Ureter (tissue), 1 donor: ENCODE measurements at places on chromosomes 7 and 10. TPM values are rescaled to one million over a fixed set of nuclear protein-coding genes. Genes with fewer than 3 reads are reported as not detected.

GRCh38 chr10:101837748-101838147 lies 5.9 kb downstream of the KCNIP2 start:
- no peak for DNase-seq

- DNase-seq, result no peak
Observed at GRCh38 chr10:130721971-130722370, 585.8 kb downstream of the GLRX3 start.

- no peak for DNase-seq
Observed at GRCh38 chr10:3046210-3046779, 21.1 kb upstream of the PFKP start.

- DNase-seq, result no peak
Observed at GRCh38 chr10:71516890-71517289, 120.2 kb downstream of the CDH23 start.

GRCh38 chr7:101884671-101885596 lies 67.5 kb downstream of the CUX1 start:
- DNase-seq, result no peak

- DNase-seq, result no peak
Observed at GRCh38 chr7:45258533-45259226, 101.1 kb downstream of the RAMP3 start.

DNA sequence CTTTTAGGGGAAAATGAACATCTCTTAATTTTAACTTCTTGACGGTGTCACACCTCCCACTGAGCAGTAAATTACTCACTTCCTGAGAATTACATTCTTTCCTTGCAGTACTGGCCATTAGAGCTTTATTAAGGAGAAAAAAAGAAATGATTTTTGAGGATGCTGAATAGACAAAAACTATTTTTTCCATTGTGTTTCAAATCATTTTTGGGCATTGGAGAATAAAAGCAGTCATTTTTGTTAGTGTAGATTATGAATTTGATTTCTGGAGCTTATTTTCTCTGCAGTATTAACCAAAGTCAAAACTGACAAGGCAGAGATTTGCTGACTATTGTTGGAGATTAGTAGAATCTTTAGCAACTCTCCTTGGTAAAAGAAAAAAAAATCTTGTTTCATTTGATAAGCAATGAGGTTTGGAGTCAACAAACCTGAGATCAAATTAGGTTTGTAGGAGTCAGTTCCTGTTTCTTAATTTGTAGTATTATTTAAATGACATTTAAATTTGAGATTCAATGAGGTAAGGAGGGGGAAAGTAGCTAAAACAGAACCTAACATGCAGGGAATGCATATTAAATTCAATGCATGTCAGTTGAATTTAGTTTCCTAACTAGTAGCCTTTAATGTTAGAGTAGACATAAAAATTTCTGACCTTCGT lies 70.6 kb downstream of the AP3M1 start:
- no peak for DNase-seq

WEE2 gene
- total RNA-seq, result not detected

DNA sequence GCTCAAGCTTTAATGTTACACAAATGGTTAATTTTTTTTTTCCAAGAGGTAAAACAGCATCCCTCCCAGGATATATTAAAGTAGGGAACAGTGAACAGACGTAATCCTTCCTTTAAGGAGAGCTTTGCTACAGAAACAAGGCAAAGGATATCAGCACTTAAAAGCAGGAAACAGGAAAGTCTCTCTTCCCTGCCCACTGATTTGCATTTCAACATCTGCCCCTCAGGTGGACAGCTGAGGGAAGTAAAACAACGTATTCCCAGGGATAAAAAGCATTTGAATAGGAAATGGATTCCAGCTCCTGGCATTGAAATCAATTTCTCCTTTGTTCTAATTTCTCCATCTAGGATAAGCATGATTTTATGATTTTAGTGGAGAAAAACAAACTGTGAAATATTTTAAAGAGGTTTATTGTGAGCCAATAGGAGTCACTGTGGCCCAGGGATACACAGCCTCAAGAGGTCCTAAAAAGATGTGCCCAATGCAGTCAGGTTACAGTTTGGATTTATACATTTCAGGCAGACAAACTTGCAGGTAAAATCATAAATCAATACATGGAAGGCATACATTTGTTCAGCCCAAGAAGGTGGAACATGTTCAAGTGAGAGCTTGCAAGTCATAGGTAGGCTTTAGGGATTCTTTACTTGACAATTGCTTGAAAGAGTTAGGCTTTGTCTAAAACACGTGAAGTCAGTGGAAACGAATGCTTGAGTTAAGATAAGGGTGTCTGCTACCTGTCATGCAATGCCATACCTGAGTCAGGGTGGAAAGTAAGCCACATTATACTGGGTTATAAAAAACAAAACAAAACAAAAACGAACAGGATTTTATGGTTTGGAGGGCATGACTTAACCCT lies 286.2 kb upstream of the VWC2 start:
- DNase-seq, result no peak

- no peak for DNase-seq
Observed at GRCh38 chr10:72323771-72324191, 30.9 kb downstream of the DNAJB12 start.

DNA sequence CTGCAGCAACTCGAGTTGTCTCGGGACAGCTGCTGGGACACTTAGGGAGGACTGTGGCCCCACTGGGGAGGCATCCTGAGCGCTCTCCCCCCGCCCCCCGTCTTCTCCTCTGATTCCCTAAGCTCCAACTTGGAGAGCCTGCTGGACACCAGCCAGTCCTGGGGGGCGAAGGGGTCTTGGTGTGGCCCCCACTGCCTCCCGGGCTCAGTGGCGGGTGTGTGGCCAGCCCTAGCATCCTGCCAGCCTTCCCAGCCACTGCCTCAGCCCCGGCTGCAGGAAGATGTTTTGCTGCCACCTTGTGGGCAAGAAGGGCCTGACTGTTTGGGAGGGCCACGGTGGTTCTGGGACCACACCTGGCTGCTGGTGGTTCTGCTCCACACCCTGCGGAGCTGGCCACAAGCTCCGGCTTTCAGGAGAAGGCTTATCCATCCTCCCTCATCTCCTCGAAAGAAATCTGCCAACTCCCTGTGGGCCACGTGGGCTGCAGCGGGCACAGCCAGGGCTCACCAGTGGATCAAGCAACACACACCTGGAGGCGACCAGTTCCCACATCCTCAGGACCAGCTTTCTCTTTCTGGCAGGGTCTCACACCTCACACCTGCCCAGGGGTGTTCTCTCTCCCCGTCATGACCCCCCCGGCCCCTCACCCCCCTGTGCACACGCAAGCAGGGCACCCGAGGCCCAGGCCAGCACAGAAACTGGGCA lies 24.8 kb downstream of the AGAP3 start:
- DNase-seq, result peak; percentile 87

SLC26A5 gene
- 6.2 TPM for total RNA-seq

ACTR3C gene
- 18.2 TPM for total RNA-seq

TFR2 gene
- 2.2 TPM for total RNA-seq

ITGA8 gene
- 58.6 TPM for total RNA-seq

DNA sequence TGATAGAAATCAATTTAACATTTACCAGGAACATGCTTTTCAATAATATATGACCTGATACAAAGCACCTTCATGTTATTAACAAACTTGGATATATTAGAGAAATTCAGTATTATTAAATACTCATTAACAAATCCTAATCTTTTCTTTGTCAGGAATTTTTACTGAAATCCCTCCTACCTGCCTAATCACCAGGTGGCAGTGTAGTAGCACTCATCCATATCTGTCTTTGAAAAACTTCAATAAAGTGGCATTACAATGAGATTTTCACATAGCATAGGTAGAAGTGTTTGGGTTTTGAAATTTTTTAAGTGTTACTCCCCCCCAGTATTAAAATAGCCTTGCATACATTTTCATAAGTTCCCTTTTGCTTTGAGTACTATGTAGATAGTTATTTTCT lies 1246.6 kb upstream of the LRRN3 start:
- DNase-seq, result no peak

- no peak for DNase-seq
Observed at GRCh38 chr10:88858491-88858890, 6.8 kb upstream of the ANKRD22 start.

DNA sequence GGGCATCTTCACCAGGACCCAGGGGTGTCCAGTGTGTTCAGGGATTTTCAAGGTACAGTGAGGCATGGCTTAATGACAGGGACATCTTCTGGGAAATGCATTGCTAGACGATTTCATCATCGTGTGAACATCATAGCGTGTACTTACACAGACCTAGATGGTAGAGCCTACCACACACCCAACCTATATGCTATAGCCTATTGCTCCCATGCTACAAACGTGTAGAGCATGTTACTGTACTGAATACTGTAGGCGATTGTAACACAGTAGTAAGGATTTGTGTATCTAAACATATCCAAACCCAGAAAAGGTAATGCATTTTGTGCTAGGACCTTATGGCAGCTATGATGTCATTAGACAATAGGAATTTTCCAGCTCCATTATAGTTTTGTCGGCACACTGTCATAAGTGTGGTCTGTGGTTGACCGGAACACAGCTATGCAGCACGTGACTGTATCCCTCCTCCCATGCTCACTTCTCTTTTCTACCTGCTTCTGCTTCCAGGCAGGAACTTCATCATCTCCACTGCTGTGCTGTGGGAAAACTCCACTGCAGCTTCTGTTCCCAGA lies 416.2 kb upstream of the NFE2L3 start:
- DNase-seq, result no peak

DNA sequence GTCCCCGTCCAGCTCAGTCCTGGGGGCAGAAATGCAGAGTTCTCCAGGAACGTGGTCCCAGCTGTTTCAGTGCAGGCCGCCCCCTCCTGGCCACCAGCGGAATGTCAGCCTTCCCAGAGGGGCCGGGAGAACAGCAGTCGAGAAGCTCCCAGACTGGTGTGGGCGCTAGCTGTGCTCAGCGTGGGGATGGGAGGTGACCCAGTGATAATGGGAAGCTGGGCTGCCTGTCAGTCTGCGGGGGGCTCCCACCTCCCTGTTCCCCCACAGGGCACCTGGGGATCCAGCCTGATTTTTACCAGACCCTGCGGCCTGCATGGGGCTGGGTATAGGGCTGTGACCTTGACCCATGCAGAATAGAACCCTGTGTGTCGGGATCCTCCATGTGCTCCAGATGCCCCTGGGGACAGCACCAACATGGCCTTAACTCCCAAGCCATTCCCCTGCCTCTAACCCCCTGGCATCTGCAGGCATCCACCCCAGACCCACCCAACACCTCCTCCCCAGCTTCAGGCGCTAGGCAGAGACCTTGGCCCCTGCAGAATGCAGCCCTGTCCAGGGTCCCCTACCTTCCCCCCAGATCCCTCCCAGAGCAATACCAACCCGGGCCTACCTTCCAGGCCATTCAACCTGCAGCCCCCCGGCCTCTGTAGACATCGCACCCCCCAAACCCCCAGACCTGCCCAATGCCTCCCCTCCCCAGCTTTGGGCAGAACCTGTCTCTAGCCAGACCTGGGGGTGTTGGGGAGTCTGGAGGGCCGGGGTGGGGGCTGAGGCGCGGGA lies 880 bp upstream of the ELN start:
- DNase-seq, result peak; percentile 86
